ENCODE measurements at places on chromosomes 5 and 9.
A peak's percentile ranks its signal among the peaks of the same experiment; 100 is the strongest.

DNA sequence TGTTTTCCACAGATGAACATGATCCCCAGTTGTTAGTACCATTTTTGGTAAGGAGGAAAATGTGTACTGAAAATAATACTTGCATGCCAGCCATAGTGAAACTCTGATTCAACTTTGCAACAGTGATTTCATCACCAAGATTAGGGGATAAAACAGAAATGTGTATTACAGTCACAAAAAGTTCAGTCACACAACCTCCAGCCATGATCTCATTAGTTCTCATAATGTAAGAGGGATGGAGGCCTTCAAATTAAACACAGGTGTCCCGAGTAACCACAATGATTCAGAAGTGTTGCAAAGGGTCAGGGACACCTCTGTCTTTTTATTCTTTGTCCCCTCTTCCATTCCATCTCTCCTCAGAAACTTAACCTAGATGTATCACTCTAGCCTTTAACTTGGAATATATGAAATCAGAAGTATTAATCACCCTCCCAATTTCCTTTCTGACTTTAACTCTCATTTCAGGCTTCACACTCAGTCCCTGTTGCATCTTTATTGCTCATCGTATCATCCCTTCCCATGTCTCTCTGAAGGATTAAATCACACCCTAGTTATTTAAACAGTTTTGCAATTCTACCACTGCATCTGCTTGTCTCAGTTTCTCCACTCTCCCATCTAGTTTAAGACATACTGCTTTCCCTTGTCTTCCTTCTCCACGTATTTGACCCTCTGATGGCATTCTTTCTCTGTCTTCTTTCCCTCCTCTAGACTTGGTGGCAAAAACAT is 291.2 kb downstream of the ADAMTS6 start:
- DNase-seq, result no peak

- DNase-seq, result no peak
These were observed 993.0 kb downstream of the MAT2B start for GRCh38 chr5:164498438-164498837.

GRCh38 chr5:31156631-31157160 is 36.8 kb upstream of the CDH6 start:
- no peak for DNase-seq

- no peak for DNase-seq
These were observed 25.6 kb downstream of the BTF3 start for GRCh38 chr5:73523861-73524260.

DNA sequence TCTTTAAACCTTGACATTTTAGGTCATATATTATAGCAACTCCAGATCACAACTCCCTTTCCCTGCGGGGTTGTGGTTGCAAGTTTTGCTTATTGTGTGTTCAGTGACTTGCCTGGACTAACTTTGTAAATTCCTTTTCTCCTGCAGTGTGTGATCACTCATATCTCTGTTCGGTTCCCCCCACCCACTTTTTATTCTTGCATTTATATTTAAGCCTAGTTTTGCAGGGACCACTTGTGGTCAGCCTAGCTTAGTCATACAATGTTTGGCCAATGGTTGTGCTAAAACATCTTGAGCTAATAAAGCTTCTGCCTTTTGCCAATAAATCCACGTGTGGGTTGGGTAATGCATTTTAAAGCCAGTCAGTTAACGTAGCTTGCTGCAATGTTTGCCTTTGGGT is 146.5 kb upstream of the IRX4 start:
- no peak for DNase-seq

DNA sequence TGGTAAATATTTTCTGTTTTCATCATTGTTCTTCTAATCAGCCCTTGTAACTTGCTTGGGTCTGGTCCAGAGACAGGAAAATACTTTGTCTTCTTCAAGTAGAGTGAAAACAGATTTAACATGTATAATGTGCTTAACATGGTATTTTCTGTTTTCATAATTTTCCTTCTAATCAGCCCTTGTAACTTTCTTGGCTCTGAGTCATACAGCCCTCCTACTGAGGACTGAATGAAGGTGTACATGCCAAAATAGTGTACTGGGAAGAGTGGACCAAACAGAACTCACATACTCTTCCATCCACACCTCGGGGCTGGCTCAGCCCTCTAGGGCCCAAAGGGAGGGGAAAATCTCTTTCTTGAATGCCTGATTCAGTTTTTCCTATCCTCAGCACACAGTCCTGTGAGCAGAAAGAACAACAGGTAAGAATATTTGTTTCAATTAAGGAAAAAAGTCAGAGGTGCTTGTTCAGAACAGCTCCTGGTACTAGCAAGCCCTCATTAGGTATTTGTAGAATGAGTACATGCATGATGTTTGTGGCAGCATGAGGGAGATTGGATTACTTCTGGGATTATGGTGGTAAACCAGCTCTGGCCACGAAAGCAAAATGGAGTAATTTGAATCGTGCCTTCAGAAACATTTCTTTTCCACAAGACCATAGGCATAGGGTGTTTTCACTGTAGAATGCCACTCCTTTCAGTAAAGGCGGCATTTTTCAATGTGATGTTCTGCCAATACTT is 24.2 kb upstream of the MACIR start:
- no peak for DNase-seq

DNA sequence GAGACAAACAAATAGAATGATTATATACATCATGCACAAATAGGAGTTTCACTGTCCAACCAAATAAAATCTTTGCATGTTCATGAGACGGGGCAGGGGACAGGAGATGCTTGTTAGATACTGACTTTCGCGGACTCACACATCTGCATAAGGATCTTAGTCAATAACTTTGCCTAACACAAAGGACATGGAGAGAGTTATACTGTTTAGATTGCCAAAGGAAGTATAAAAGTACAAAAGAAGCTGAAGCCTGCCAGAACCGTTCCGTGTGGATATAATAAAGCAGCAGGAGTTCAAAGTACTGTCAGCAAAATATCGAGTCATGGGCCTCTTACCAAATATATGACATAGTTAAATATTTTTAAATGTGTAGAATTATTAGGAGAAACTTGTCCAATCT is 1148.4 kb downstream of the EFNA5 start:
- no peak for DNase-seq

DNA sequence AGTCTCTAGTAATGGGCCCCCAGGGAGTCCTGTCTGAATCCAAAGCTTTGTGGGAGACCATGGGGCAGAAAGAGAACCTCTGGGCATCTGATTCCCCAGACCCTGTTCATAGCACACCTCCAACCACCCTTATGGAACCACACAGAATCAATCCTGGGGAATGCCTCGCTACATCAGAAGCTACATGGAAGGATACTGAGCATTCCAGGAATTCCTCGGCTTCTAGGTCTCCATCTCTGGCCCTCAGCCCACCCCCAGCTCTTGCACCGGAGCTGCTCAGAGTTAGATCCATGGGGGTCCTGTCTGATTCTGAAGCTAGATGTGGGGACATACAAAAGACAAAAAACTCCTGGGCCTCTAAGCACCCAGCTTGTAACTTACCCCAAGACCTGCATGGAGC is 28.4 kb downstream of the VCP start:
- DNase-seq, result no peak

DNA sequence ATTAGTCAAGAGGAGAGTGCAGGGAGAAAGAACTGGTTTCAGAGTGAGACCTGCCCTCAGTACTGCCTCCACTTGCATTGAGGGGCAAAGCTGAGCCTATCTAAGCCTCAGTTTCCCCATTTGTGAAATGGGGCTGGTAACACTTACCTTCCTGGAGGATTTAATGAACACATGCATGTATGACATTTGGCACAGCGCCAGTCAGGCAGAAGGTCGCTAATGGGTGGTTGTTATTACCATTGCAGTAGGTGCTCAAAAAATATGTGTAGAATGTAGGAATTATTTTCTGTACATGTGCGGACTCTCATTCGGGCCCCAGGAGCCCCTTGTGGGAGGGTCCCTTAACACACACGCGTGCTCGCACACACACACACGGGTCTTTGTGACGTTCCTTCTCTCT is 10.9 kb downstream of the FAT2 start:
- DNase-seq, result no peak

- DNase-seq, result no peak
These were observed 106.1 kb upstream of the PRRC1 start for GRCh38 chr5:127411381-127411780.

- no peak for DNase-seq
These were observed 107.2 kb upstream of the TXNDC8 start for GRCh38 chr9:110444911-110445310.

- no peak for DNase-seq
These were observed 44.8 kb downstream of the PRRC1 start for GRCh38 chr5:127562252-127562651.

- no peak for DNase-seq
These were observed 946 bp downstream of the ADCY2 start for GRCh38 chr5:7396713-7397454.

DNA sequence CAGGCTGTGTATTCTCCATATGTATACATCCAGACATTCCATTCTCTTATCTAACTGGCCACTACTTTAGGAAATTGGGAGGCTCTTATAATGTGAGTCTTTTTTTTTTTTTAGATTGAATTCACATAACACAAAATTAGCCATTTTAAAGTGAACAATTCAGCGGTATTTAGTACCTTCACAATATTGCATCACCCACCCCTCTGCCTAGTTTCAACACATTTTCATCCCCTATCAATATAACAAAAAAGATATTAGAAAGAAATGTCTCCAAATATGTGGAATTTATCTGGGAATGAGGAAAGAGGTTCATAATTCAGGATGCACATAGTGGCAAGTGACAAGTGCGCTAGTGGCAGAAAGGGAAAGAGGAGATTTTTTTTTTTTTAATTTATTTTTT is 228.5 kb downstream of the ICE1 start:
- no peak for DNase-seq

- DNase-seq, result no peak
These were observed at the start of gene PRLR for GRCh38 chr5:35230038-35230611. TSS of gene PRLR (minus strand) at chr5:35230487. CDS start at chr5:35089620, 140,867 bp downstream.

DNA sequence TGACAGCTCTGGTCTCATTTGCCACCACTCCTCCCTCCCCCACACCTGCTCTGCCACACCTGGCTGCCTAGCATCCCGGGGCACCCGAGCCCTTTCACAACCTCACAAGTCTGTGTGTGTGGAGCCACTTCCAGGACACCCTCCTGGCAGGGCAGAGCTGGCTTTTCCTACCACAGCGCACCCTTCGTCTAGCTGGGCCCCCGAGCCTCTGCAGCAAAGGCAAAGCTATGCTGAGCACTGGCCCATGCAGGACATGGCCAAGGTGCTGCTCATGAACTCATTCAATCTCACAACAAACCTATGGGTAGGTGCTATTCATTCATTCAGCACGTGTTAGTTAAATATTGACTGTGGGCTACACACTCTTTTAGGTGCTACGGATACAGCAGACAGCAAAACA is 43.4 kb downstream of the DUSP1 start:
- no peak for DNase-seq

- no peak for DNase-seq
These were observed 80.1 kb downstream of the COL15A1 start for GRCh38 chr9:99023831-99024230.

DNA sequence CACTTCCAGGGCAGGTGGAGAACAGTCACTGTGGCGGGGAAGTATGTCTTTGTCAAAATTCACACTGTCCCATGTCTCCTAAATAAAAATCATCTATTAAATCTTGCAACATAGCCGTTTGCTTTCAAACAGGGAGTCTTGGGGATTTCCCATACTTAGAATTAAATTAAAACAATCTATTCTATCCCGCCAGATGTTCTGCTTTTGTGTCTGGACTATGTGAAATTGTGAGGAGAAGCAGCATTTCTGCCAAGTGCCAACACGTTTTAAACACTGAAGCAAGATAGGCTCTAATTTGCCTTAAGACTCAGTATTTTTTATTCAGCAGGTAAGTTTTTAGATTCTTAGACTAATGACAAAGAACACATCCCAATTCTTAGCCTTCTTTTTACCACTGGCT is 73.7 kb downstream of the SPATA31C2 start:
- no peak for DNase-seq

DNA sequence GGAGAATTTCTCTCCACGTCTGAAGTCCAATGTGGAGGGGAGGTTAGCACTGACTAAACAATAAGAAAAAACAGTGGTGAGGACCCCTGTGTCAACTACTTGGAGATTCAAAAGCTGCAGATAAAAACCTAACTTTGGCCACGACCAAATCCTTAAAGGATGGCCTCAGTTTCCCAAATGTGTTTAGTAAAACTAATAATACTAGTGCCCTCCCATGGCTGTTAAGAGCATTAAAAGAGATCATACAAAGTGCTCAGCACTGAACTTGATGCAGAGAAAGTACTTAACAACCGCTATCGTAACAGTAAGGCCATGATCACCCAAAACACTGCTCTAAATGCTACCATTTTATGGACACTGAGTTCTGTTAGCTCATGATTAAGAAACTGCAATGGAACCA is 288.4 kb downstream of the EBF1 start:
- no peak for DNase-seq

DNA sequence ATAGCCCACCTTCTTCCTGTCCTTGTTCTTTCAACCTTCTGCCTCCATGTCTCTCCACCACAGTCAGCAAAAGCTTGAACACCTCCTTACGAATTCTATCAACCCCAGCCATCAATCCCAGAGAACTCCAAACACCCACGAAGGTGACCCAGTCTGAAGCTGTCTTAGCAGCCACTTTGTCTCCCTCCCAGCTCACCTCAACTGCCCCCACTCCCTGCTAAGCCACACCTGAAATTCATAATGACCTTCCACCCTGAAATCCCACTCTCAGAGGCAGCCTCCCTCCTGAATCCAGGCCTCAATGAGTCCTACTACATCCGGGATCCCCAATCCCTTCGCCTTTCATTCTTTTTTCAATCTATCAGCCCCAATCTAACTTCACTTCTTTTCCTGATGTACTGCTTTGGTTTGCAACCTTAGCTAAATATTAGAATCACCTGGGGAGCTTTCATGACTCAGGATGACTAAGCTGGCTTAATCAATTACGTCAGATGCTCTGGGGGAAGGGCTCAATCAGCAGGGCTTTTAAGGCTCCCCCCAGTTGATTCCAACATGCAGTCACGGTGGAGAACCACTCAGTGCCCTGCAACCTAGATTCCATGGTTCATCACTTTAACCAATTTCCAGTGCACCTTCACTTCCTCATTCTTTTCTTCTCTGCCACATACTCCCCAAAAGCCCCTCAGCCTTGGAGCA is 32.2 kb downstream of the BHMT start:
- DNase-seq, result no peak

DNA sequence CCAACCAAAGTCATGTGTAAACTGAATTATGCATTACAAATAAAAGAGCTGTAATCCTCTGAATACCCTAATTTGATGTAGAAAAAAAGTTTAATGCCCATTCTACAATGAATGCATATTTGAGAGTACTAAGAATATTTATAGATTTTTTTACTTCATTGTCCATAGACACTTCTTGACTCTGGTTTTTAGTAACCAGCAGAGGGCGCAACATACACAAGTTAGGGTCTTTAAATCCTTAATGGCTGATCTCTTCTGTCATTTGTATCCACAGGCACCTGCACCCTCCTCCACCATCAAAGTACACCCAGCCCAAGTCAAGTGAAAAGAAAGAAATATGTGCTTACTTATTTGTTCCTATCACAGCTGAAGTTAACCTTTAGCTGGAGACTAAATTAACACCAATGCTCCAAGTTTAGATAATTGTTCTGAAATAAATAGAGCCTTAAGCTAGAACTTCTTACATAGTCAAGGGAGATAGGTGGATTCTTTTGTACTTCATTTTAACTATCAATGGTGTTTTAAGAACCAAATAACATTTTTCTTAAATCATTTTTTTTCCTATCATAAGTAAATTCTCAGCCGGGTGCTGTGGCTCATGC is 524.2 kb upstream of the DAB2 start:
- DNase-seq, result peak; percentile 9

GRCh38 chr5:21919414-21920022 is 933.6 kb downstream of the CDH12 start:
- DNase-seq, result no peak

GRCh38 chr9:22241024-22241423 is 205.6 kb upstream of the DMRTA1 start:
- DNase-seq, result no peak

Data from stimulated activated CD4-positive, alpha-beta T cell treated with anti-CD3 and anti-CD28 coated beads, TNF-alpha, amount 100 ng/mL, for 4 hours (primary cell).